ENCODE measurements at places on chromosomes 11 and 22.

GRCh38 chr22:50530580-50530876, 716 bp upstream of the TYMP start:
- DNase-seq: no peak

- peak; percentile 97 for DNase-seq
Observed at GRCh38 chr22:32531931-32532819, 57.6 kb downstream of the FBXO7 start.

DNA sequence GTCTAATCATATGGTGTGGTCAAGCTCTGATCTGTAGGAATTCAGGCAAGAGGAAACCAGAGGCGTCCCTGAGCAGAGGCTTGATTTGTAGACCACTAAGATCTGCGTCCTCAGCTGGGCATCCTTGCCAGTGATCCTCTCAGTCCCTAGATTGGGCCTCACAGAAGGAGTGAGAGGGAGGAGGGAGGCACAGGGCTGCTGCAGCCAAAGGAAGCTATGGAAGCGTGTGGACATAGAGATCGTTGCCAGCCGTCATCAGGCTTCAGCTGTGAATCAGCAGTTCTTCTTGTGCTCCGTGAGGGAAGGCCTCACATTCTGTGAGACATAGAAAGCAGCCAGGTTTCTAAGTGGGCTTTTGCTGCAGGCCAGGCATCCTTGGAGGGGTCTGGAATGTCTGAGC, 254.6 kb upstream of the KIRREL3 start:
- peak; percentile 0 for DNase-seq

- DNase-seq: no peak
Observed at GRCh38 chr11:68615657-68616056, 68.7 kb upstream of the GAL start.

DNA sequence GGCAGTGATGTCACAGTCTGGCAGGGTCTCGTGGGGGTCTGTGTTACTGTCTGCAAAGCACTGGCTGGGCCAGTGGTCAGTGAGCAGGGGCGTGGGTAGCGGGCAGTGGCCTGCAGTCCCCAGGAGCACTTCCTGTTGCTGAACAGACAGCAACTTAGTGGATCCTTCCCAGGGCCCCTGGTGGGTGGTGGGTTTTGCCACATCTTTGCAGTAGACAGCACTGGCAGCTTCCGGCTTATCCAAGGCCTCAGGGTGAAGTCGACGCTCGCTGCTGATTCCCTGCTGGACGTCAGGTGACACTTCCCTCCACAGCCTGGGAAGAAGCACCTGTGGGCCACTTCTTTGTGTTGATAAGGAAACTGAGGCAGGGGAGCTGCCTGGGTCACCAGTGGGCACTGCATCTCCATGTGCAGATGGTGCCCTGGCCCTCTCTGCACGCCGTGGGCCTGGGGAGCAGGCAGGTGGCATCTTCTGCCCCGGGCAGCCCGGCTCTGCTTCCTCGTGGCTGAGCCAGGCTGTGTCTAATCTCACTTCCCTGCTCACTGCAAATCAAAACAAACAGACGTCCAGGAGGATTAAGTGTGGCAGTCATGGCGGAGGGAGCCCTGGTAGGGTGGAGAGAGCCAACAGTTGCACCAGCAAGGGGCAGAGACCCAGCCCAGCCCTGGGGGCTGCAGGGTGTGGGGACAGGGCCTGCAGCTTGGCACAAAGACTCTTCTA, 79.8 kb downstream of the KCNQ1 start:
- no peak for DNase-seq

DNA sequence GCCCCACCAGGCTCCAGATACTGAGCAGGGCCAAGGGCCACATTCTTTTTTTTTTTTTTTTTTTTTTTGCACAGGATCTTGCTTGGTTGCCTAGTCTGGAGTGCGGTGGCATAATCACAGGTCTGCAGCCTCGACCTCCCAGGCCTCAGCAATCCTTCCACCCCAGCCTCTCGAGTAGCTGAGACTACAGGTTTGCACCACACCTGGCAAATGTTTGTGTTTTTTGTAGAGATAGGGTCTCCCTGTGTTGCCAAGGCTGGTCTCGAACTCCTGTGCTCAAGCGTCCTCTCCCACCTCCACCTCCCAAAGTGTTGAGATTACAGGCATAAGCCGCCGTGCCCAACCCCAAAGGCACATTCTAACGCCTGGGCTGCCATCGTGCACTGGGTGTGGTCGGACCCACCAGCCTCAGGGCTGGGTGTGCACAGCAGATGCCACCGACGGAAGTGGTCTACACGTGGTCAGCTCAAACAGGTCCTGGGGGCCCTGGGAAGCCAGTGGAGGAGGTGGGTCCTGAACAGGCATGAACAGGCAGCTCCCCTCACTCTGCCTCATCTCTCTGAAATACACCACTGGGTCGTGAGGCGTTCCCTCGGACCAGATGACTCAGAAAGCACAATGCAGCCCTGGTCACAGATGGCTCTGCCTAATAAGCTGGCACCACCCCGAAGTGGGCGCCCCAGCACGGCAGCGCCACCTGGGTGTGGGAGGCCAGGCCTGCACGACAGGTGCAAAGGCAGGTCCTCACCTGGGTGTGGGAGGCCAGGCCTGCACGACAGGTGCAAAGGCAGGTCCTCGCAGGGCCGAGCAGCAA, 5.1 kb upstream of the B4GALNT4 start:
- DNase-seq: peak; percentile 28

DNA sequence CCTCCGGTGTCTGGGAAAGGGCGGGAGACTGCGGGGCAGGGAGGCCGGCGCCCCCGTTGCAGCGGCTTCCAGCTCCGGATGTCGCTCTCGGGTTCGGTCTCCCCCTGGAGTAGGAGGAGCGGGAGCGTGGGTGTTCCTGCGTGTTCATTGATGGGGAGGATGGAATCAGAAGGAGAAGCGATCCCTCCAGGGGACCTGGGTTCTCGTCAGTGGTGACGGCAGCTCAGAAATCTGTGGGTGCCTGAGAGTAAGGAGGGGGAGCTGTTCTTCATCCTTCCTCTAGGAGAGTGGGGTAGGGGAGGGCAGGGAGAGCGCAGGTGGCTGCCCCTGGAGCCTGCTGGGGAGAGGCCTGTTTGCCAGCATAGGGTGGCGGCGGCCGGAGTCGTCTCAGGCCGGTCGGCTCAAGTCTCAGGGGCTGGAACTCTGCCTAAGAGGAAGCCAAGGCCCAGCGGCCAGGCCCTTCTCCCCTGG, 1.1 kb downstream of the UBASH3B start:
- no peak for DNase-seq

- no peak for DNase-seq
Observed at GRCh38 chr22:37672920-37673455, 2.4 kb upstream of the LGALS1 start.

- no peak for DNase-seq
Observed at GRCh38 chr11:117009905-117010605, 88.2 kb downstream of the SIK3 start.

DNA sequence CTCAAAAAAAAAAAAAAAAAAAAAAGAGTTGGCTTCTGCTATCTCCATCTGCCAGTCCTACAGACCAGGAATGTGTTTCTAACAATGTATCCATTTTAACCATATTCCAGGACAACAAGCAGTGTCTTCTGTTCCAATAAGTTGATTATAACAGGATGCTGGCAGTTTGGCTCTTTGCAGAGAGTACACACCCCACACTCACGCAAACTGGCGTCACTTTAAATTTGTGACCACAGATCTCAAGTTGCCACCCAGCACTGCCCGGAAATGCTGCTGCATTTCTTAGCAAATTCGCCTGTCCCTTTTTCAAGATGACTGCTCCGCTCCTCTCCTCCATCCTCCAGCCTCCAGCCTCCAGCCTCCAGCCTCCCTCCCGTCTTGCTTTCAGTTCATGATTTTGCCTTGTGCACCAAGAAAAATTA, 44.3 kb downstream of the SCGB1A1 start:
- DNase-seq: peak; percentile 84

- peak; percentile 19 for DNase-seq
Observed at GRCh38 chr11:255176-255575, 18.4 kb downstream of the PSMD13 start.

DNA sequence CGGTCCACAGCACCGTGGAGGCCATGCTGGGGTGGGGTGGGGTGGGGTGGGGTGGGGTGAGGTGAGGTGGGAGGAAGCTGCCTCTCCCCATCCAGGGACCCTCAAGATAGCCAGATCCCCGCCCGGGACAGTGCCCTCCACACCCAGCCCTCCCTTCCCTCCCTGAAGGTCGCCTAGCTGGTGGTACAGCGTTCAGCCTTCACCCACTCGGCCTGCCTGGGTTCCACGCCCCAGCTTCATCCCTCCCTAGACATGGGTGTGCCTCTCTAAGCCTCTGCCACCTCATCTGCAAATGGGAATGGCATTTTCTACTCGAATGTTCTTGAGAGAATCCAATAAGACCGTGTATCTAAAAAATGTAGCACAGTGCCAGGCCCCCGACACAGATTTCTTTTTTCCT, 17.8 kb downstream of the KCTD17 start:
- DNase-seq: no peak

DNA sequence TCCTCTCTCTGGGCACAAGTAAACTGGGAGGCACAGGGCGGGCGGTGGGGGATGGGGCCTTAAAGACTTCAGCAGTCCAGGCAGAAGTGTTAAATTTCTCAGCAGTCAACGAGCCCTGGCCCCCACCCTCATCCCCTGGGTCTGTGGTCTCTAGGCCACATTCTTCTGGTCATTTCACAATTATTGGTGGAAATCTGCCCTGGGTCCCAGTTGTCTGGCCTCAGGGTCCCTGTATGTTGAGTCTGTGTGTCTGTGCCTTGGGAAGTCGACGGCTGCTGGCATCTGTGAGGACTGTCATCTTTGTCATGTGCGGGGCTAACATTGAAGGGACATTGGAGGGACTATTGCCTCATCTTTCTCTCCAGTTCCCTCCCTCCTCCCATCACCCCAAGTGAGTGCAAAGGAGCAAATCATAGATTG, 1.7 kb downstream of the TSPAN18 start:
- DNase-seq: no peak

DNA sequence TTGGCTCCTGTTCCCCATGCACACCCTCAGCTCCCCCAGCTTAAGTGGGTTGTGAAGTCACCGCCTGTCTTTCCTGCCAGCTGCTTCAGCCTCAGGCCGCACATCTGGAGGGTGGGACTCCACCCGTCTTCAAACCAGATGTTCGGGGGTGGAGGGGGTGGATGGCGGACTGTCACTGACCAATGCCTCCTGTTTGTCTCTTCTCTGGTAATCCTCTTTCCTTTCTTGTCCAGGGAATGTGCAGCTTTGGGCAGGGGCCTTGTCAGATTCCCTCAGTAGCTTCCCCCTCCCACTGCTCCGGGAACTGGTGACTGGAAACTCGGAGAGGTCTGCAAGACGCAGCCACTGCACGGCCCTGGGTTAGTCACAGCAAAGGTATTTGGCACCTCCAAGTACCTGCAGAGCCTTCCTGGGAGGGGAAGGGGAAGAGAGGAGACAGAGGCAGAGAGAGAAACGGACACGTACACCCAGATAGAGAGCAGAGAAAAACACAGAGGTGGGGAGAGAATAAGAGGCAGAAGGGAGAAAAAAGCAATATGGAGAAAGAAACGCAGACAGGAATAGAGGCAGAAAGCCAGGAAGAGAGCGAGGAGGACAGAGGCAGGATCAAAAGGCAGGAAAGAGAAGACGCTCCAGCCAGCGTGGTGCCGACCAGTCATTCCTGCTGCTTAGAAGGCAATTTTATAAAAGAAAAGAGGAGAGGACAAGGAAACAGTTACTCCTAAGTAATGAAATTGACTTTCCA, 56.1 kb upstream of the TIMP3 start:
- DNase-seq: peak; percentile 66

GRCh38 chr11:84524422-84525051, 1102.6 kb downstream of the DLG2 start:
- DNase-seq: peak; percentile 49

DNA sequence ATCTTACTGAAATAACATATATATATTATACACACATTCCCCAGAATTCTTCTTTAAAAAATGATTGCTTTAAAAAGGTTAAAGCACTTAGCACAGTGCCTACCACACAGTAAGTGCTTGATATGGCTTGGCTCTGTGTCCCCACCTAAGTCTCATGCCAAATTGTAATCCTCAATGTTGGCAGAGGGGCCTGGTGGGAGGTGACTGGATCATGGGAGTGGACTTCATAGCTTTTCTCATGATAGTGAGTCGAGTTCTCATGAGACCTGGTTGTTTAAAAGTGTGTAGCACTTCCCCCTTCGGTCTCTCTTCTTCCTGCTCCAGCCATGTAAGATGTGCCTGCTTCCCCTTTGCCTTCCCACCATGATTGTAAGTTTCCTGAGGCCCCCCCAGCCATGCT, 6.2 kb downstream of the CRYAB start:
- DNase-seq: no peak

- DNase-seq: no peak
Observed at GRCh38 chr11:4830346-4830745, 9.2 kb downstream of the OR51F2 start.

DNA sequence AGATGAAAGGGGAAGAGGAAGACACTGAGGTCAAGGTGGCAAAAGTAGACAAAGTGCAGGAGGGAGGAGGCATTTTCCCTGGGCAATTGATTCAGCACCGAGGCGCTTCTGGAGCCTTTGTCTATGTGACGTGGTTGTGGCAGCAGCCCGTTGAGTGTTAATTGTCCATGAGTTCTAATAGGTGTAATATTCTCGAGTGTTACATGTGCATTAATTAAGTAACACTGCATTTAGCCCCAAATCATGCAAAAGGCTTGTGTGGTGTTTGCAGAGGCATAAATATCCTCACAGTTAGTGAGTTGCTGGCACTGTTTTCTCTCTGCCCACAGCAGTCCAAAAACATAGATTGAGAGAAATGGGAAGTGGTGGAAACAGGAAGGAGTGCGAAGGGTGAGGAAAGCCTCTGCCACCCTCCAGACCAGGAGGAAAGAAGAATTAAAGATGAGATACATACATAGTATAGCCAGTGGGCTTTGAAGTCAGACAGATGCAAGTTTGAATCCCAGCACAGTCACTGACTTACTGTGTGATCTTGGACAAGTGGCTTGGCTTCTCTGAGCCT, 361.2 kb downstream of the MN1 start:
- no peak for DNase-seq

- no peak for DNase-seq
Observed at GRCh38 chr11:94558932-94559331, 8.2 kb upstream of the PIWIL4 start.

DNA sequence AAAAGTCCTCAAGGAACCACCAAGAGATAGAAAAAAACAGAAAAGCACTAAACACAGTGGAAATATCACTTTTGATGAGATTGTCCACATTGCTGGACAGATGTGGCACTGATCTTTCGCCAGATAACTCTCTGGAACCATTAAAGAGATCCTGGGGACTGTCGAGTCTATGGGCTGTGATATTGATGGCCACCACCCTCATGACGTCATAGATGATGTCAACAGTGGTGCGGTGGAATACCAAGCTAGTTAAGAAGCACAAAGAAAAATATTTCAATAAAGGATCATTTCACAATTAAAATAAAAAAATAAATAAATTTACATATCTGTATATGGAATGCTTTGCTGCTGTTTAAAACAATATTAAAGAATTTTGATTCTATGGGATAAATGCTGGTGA, 45.5 kb downstream of the ARL14EP start:
- no peak for DNase-seq

- peak; percentile 50 for DNase-seq
Observed at GRCh38 chr11:121657146-121657545, 204.4 kb upstream of the SORL1-AS1 start.

All from AG10803 (cell line).